Natural killer cell treated with Interleukin-12 subunit alpha and Interleukin-12 subunit beta and Interleukin-15 and Interleukin-18, amount 100 ng/mL, for 72 hours (primary cell): ENCODE measurements at places on chromosomes 16 and 17. TPM values are rescaled to one million over a fixed set of nuclear protein-coding genes. Genes with fewer than 3 reads are reported as not detected.

Gene AOC2
- total RNA-seq, result 3.5 TPM

GRCh38 chr16:74606521-74607309 is at the start of gene GLG1:
Gene GLG1 (minus strand): TSS chr16:74607114. CDS start chr16:74607094, 20 bp downstream.
- peak; percentile 94 for DNase-seq

- DNase-seq, result peak; percentile 35
Measured at GRCh38 chr17:80279895-80280294, 19.2 kb downstream of the RNF213 start.

Gene CDRT15L2
- not detected for total RNA-seq

DNA sequence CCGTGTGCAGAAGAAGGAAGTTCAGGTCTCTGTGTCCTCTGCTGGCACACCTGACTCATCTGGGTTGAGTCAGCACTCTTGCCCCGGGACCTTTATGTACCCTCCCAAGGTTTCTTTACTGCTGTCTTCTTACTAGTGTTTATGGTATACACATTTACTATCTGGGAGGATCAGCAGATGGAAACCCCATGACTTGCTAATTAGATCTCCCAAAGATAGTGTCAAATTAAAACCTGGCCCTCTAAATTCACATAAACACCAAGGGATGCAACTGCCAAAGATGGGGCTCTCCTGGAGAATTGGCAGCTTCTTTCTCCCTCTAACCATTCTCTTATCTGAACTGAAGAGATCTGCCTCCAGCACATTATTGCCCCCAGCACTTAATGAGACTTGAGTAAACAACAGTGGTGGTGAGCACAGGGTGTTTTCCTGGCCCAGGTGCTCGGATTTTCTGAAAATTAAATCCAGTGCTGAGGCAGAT is 718.1 kb upstream of the SOX9 start:
- DNase-seq, result no peak

- DNase-seq, result no peak
Measured at GRCh38 chr17:71003736-71004135, 834.4 kb downstream of the KCNJ2 start.

GRCh38 chr16:29791845-29792807 is 1.6 kb downstream of the KIF22 start:
- DNase-seq, result no peak

DNA sequence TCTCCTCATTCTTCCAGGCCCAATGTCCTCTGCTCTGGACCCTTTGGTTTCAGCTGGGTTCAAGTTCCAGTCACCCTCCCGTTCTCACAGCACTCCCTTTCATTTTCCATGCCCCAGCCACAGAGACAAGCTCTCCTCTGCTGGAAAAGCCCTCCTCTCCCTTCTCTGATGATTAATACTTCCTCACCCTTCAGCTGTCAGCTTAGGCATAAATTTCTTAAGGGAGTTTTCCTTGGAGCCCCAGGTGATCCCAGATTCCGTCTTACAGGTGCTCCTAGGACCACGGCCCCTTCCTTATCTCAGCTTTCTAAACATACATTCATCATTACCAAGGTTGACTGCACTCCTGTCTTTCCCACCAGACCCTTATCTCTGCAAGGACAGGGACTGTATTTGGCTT is 10.4 kb downstream of the CHAD start:
- DNase-seq, result no peak
